ENCODE measurements at places on chromosomes 2 and 18.
A peak's percentile ranks its signal among the peaks of the same experiment; 100 is the strongest.

DNA sequence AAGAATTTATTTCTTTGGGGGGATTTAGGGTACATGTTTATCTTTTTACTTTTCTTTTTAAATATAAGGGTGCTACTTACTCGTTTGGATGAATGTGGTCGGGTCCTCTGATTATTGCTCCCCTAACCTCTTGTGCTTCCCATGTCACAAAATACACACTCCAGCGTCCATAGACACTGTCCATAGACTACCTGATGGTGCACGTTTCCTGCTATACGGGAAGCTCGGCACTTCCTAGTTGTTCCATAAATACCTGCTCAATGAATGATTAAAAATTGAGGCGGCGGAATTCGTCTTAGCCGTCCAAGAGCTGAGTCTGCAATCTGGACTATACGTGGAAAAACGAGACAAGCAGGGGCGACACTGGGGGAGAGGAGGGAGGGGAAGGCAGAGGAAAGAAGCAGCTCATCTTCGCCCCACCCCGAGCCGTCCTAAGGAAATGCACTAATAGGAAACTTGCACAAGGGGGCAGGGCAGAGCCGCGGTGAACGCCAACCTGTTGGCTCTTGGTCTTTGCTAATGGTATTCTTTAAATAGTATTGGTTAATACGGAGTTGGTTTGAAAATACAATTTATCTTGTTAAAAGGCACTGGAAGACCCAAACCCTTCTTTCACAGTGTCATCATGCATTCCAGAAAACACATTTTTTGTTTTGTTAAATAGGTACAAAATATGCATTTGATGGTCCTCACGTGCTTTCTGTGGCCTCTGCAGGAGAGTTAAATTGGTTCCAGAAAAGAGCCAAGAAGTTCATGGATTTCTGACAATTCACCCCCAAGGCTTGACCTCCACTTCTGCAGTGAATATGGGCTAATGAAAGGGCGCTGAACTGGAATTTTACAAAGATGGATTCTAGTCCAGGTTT lies 73.0 kb upstream of the KCTD1 start:
- DNase-seq = no peak

GRCh38 chr2:50143822-50144575 lies 887.9 kb downstream of the NRXN1 start:
- peak; percentile 39 for DNase-seq

GRCh38 chr18:5103693-5104092 lies 93.4 kb downstream of the AKAIN1 start:
- DNase-seq = no peak

- DNase-seq = no peak
Observed at GRCh38 chr2:74585406-74586185, 31.1 kb downstream of the DOK1 start.

DNA sequence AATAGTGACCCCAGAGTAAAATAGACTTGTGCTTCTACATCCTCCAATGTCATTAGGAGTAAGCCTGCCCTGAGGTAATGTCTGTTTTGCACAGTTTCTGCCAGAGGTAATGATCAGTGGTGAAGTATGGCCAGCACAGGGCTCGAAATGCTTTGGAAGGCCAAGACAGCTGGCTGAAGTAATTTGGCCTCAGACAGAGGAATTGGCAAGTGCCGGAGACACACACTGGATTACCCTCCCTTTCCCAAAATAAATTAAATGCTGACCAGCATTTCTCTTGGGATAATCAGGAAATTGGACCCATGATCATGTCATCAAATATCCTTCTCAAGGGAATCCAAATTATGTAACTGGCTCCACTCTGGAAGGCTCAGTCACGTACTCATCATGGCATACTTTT lies 379.0 kb upstream of the CHST9 start:
- DNase-seq = no peak

DNA sequence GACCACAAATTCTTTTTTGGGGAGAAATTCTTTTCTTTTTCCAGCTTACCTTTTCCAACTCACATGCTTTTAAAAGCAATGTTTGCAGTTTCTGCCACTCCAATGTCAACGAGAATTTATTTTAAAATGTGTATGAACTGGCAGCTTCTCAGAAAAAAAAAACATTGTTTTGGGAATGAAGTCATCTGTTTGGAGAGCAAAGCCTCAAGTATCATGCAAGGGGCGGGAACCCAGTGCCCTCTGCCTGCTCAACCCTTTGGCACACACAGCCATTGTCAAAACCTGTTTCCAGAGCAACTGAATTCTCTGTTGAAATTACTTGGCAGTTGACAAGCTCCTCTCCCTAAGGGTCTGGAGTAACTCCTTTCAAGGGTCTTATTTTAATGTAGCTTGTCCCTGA lies 128.5 kb downstream of the QPCT start:
- no peak for DNase-seq

DNA sequence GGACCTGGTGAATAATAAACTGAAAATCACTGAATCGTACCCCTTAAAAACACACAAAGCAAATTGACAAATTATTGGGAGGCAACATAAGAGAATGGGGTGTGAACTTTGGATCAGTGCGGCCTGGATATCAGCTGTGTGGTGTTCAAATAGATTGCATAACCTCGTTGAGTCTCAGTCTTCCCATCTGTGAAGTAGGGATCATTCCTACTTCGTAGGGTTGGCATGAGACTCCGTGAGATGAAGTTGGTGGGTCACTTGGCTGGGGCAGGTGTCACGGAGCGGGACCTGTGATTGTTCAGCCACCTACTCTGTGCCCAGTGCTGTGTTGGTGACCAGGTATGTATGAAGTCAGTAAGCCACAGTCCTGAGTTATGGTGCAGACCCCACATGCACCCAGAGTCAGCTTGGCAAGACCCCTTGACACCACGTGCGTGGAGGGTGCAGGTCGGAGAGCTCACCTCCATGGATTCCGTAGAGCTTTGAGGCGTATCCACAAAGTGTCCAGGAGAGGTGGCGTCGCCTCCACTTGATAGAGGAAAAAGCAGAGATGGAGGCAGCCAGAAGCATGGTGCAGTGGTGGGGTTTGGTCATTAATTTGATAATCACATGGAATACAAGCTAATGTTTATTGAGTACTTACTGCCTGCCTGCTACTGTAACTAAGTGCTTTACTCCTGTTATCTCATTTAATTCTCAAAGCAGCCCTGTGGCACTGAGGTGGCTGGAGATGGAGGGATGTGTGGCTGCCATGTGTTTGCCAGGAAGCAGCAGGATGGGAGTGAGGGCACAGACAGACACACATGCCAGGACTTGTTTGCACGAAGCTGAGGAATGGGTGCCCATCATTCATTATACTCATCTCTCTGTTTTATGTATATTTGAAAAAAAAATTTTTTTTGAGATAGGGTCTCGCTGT lies 35.8 kb downstream of the HPCAL1 start:
- DNase-seq = no peak

DNA sequence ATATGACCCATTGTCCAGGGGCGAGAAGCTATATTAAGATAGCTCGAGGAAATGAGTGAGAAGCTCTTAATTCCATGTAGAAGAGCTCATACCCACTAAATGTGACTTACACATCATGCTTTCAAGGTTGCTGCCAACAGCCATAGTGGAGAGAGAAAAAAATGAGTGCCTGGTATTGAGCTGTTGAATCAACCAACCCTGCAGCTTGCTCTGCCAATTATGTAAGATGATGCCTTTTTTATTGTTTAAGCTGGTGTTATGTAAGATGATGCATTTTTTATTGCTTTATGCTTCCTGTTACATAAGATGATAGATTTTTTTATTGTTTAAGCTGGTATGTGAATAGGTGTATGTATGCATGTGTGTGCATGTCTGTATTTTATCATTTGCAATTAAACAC lies 228.2 kb downstream of the CCDC178 start:
- no peak for DNase-seq

DNA sequence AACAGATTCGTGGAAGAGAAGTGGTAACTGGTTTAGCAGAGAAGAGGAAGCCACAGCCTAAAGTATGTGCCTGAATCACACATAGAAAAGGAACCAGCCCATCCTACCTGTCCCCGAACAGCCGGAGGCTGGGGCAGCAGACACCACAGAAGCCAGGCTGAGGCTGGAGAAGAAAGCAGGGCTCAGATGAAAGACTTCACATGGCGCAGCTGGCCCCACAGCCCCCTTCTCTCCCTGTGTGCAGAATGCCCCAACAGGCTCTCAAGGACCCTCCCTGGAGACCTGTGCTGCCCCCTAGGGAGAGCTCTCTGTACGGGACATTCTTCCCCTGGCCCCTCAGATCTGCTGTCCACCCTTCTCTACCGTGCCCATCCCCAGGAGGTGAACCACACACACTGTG lies 83.5 kb upstream of the RAB12 start:
- no peak for DNase-seq

- no peak for DNase-seq
Observed at GRCh38 chr18:79851950-79852349, 54.2 kb downstream of the KCNG2 start.

DNA sequence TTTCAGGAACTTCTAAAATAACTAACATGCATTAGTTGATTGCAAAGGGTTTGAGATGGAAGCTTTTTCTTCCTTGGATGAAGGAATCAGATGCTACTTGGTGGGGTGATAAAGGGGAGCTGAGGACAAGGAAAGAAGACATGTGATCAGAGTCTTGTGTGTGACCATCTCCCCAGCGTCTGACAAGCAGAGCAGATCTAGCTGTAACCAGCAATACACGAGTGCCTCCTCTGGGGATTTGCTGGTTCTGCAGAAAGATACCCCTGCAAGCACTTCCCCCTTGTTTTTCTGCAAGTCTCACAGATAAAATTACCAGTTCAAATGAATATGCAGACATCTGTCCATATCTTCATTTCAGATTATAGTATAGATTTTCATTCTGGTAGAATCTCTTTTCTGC lies 2.7 kb downstream of the CDH7 start:
- peak; percentile 10 for DNase-seq

GRCh38 chr2:139790136-139790535 lies 1009.9 kb upstream of the NXPH2 start:
- no peak for DNase-seq

All from fibroblast of skin of left quadriceps (primary cell).